ENCODE measurements at places on chromosomes 7 and 10. TPM values are rescaled to one million over a fixed set of nuclear protein-coding genes. Genes with fewer than 3 reads are reported as not detected.

FHIP2A gene
- 50.1 TPM for total RNA-seq

OPN1SW gene
- total RNA-seq = not detected

PNLIPRP2 gene
- not detected for total RNA-seq

ZNF117 gene
- total RNA-seq = 42.0 TPM

PSMC2 gene
- total RNA-seq = 80.5 TPM

ADIRF gene
- not detected for total RNA-seq

- no peak overlapping the region for H3K4me3 ChIP-seq
These were observed 49.8 kb upstream of the AKR1E2 start for GRCh38 chr10:4776234-4776638.

GRCh38 chr7:33918438-33919143, 13.3 kb downstream of the BMPER start:
- peaks cover 1% of the 10 kb centered on the region for H3K27me3 ChIP-seq
- no peak overlapping the region for H3K27ac ChIP-seq
- DNase-seq = no peak
- no peaks in the 10 kb centered on the region for H3K36me3 ChIP-seq

DNA sequence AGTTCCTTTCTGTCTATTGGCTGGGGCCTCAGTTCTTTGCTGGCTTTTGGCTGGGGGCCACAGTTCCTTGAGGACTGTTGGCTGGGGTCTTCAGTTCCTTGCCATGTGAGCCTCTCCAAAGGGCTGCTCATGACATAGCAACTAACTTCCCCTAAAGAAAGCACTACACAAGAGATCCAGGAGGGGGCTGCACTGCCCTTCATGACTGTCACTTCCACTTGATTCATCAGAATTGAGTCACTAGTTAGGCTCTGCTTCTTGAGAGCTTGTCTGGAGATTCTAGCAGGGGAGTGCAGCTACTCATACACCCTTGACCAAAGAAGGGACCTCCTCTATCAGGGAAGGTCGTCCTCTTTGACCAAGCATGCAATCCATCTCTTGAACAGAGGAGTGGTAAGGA, 38.0 kb upstream of the MKX start:
- H3K4me3 ChIP-seq = no peak overlapping the region
- DNase-seq = peak; percentile 53
- no peaks in the 10 kb centered on the region for H3K4me1 ChIP-seq
- no peak overlapping the region for H3K27ac ChIP-seq

- H3K36me3 ChIP-seq = no peaks in the 10 kb centered on the region
- H3K27ac ChIP-seq = no peak overlapping the region
- peaks cover 2% of the 10 kb centered on the region for H3K27me3 ChIP-seq
- no peak for DNase-seq
- H3K4me1 ChIP-seq = no peaks in the 10 kb centered on the region
- no peak overlapping the region for H3K4me3 ChIP-seq
These were observed 127.7 kb upstream of the NOBOX start for GRCh38 chr7:144531181-144531580.

GRCh38 chr10:7350541-7351195, 60.2 kb downstream of the SFMBT2 start:
- H3K36me3 ChIP-seq = peaks cover 26% of the 10 kb centered on the region
- no peak for DNase-seq
- H3K4me3 ChIP-seq = no peak overlapping the region

DNA sequence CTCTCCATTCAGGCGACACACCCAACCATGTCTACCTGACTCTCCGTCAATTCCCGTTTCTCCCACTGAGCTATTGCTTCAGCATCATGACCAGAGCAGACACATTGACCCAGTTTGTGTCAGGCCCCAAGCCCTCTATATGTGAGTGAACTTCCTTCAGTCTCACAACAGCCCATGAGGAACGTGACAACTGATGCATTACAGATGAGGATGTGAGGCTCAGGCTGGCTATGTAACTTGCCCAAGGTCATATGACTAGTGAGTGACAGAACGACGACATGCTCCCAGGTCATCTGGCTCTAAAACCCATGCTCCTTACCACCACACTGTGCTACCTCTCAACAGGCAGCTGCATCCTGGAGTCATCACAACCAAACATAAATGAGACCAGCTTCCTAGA, 3.7 kb downstream of the TMEM140 start:
- peaks cover 3% of the 10 kb centered on the region for H3K36me3 ChIP-seq
- no peak overlapping the region for H3K27ac ChIP-seq
- H3K27me3 ChIP-seq = peaks cover 3% of the 10 kb centered on the region
- H3K4me1 ChIP-seq = peaks cover 6% of the 10 kb centered on the region
- DNase-seq = no peak

DNA sequence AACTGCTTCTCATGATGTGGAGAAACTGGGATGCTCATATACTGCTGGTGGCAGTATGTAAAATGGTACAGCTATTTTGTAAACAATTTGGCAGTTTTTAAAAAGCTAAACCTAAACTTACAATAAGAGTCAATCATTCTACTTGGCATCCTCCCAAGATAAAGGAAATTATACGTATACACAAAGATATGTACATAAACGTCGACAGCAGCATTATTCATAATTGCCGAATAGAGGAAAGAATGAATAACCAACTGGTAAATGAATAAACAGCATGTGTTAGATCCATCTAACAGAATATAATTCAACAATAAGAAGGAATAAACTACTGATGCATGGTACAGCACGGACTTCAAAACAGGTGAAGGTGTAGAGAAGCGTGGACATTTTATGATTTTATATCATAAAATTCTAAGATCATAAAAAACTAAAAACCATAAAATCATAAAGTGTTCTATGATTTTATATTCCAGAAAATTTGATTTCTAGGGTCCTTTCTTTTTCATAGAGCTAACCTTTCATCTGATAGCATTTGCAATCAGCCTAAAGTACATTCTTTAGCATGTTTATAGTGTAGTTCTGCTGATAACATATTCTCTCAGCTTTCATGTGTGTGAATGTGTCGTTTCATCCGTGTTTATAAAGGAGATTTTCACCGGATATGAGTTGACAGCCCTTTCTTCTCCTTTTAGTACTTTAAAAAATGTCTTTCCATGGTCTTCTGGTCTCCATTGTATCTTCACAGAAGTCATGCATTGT, 261.5 kb downstream of the DIP2C start:
- no peak overlapping the region for H3K4me3 ChIP-seq
- DNase-seq = no peak
- H3K27me3 ChIP-seq = no peaks in the 10 kb centered on the region
- no peaks in the 10 kb centered on the region for H3K4me1 ChIP-seq
- H3K27ac ChIP-seq = no peak overlapping the region

DNA sequence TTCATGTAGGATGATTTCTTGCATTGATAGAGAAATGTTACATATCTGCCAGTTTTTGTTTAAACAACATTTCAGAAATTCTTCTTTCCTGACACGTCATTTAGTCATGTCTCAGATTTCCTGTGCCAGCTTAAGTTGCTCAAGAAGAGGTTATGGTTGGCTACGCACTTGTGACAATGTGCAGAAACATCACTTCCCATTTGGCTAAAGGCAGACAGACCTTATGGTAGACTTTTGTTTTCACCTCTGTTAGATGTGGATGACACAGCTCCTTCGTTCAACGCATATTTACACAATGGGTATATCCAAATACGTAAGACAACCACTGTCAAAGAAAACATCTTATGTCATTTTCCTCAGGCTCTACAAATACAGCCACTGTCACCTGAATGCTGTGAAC, 125.8 kb downstream of the DOCK4 start:
- peak overlapping the region; percentile 98 for H3K27ac ChIP-seq
- peaks cover 55% of the 10 kb centered on the region for H3K4me1 ChIP-seq

- DNase-seq = no peak
- H3K27ac ChIP-seq = no peak overlapping the region
- peaks cover 11% of the 10 kb centered on the region for H3K36me3 ChIP-seq
- peak overlapping the region; percentile 54 for H3K4me3 ChIP-seq
- peaks cover 2% of the 10 kb centered on the region for H3K4me1 ChIP-seq
These were observed 13.4 kb downstream of the NUDT1 start for GRCh38 chr7:2255145-2256139.

DNA sequence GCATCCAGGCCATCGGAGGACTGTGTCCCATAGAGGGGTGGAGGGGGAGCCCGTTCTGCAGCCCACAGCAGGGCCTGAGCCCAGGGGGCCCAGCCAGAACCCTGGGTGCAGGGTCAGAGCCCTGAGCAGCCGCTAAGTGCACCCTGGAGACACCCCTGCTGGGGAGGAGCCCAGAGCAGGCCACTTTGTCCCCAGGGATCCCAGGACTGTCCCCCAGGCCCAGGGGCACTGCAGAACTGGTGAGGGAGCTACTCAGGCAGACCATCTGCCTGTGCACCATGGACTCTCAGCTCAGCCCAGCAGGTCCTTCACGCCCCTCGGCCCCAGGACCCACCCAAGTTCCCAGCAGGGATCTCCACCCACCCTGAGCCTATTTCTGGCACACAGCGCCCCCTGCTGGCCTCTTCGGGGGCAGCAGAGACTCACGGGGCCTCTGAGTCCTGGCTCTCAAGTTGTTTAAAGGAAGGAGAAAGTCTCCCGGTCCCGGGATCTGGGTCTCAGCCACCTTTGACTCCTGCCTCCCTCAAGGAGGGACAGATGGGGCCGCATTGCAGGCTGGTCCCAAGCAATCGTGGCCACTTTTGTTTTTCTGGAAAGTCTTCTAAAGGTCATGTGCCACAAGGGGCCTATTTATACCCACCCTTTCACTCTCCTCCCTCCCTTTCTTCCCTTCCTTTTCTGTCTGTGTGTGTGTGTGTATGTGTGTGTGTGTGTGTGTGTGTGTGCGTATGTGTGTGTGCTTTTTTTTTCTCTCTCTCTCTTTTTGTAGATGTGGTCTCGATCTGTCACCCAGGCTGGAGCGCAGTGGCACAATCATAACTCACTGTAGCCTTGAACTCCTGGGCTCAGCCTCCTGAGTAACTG, 90.3 kb downstream of the MYL10 start:
- H3K4me3 ChIP-seq = no peak overlapping the region
- DNase-seq = peak; percentile 84
- H3K27me3 ChIP-seq = no peaks in the 10 kb centered on the region
- peaks cover 2% of the 10 kb centered on the region for H3K4me1 ChIP-seq

DNA sequence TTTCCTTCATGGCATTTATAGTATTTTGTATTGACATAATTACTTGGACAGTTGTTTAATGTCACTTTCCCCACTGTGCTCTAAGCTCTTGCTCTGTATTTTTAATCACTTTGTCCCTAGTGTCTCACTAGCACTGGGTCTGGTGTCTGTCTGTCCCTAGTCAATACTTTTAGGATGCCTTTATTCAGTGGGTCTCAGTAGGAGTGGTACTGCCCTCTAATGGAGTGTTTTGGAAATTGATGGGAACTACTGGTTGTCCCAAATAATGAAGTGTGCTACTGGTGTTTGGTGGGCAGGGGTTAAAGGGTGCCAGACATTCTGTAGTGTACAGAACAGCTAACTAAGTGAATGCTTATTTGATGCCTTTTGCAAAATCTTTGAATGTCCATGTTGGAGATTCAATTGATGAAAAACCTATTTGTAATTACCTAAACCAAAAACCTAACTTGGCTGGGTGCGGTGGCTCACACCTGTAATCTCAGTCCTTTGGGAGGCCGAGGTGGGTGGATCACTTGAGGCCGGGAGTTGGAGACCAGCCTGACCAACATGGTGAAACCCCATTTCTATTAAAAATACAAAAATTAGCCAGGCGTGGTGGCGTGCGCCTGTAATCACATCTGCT, 33.3 kb downstream of the CDK14 start:
- no peaks in the 10 kb centered on the region for H3K36me3 ChIP-seq
- H3K4me1 ChIP-seq = peaks cover 17% of the 10 kb centered on the region

- no peak for DNase-seq
- H3K27ac ChIP-seq = peak overlapping the region; percentile 80
- H3K4me1 ChIP-seq = peaks cover 68% of the 10 kb centered on the region
- H3K27me3 ChIP-seq = peaks cover 12% of the 10 kb centered on the region
These were observed 18.6 kb downstream of the NRP1 start for GRCh38 chr10:33315891-33316290.

- H3K4me3 ChIP-seq = no peak overlapping the region
- no peak for DNase-seq
- peaks cover 18% of the 10 kb centered on the region for H3K36me3 ChIP-seq
- peaks cover 19% of the 10 kb centered on the region for H3K27me3 ChIP-seq
- no peak overlapping the region for H3K27ac ChIP-seq
- no peaks in the 10 kb centered on the region for H3K4me1 ChIP-seq
These were observed 179.8 kb upstream of the AOAH start for GRCh38 chr7:36904101-36904500.

DNA sequence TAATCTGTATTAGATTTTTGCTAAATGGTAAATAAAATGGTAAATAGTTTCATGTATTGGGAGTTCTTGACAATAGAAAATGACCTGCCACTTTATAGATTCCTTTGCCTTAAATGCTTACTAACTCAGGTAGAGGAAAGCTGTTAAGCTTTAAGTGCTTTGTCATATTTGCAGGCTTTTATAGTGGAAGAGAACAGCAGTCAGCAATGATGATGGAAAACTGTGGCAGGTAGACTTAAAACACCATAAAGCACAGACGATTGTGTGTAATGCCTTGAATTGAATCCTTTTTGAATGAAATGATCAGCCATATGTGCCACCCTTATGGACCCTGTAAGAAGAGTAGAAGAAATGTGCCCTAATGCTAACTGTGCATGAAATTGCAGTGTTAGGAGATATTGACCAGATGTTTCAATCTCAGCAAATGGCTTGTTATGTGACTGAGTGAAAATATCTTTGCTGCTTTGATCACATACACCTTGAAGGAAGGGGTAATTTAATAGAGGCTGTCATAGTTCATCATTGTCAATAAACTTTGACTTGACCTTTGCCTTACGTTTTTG, 230.4 kb downstream of the ADK start:
- H3K4me3 ChIP-seq = no peak overlapping the region
- no peaks in the 10 kb centered on the region for H3K36me3 ChIP-seq
- DNase-seq = no peak
- peaks cover 1% of the 10 kb centered on the region for H3K27me3 ChIP-seq
- peaks cover 12% of the 10 kb centered on the region for H3K4me1 ChIP-seq

DNA sequence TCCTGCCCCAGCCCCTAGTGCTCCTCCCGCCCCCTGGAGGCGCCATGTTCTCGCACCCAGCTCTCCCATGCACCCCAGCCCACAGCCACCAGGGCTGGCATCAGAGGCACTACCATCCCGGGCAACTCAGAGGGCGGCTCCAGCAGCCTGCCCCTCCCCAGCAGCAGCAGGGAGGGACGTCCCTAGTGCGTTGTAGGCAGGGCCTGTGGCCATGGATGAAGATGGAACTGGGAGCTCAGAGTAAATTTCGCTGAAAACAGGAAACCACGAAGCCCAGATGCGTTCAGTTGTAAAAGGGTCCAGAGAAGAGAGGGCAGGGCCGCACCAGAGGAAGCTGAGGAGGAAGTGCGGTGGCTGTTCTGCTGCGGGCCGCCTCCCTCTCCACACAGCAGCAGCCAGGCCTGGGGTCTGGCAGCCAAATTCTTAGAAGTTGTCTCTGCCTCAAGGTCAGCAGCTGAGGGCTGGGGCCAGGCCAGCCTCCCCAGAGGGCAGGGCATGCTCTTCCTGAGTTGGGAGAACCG, 24.6 kb downstream of the VSIR start:
- DNase-seq = peak; percentile 45
- peaks cover 52% of the 10 kb centered on the region for H3K4me1 ChIP-seq
- H3K27ac ChIP-seq = peak overlapping the region; percentile 74
- peaks cover 22% of the 10 kb centered on the region for H3K36me3 ChIP-seq

DNA sequence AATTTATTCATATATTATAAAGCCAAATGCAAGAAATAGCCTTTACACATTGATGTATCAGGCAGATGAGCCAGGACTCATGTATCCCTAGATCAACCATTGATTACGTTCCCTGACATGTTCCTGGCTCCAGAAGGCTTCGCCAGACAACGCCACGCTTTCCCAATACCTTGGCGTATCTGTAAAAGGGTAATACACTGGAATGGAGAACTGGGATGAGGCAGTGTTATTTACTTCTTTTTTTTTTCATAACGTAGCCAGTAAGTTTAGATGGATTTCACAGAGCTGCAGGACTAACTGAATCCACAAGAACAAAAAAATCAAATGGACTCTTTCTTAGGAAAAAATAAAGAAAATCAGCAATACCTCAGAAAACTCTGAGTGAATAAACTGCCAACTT, 588.1 kb upstream of the SEMA3D start:
- no peaks in the 10 kb centered on the region for H3K36me3 ChIP-seq
- H3K27me3 ChIP-seq = no peaks in the 10 kb centered on the region
- H3K4me1 ChIP-seq = no peaks in the 10 kb centered on the region
- H3K27ac ChIP-seq = no peak overlapping the region
